ENCODE measurements at places on chromosomes 11 and 22.

GRCh38 chr11:27471589-27472397 is 797 bp downstream of the LGR4 start:
- peak; percentile 19 for DNase-seq

DNA sequence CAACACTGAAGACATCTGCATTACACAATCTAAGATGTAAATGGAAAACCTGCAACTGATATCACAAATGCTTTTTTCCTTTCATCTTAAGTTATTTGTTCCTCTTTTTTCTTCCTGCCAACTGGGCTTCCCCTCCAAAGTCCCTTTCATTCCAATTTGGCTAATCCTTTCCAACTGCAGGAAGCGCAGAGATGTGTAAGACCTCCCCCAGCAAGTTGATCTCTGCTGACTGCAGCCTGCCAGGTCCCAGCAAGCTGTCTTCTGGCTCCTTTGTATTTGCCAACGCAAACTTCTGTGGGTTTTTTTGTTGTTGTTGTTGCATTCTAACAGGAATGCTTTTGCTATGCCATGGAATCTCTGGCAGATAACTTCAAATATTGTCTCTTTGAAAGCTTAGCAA is 38.5 kb upstream of the LRRC4C start:
- no peak for DNase-seq

DNA sequence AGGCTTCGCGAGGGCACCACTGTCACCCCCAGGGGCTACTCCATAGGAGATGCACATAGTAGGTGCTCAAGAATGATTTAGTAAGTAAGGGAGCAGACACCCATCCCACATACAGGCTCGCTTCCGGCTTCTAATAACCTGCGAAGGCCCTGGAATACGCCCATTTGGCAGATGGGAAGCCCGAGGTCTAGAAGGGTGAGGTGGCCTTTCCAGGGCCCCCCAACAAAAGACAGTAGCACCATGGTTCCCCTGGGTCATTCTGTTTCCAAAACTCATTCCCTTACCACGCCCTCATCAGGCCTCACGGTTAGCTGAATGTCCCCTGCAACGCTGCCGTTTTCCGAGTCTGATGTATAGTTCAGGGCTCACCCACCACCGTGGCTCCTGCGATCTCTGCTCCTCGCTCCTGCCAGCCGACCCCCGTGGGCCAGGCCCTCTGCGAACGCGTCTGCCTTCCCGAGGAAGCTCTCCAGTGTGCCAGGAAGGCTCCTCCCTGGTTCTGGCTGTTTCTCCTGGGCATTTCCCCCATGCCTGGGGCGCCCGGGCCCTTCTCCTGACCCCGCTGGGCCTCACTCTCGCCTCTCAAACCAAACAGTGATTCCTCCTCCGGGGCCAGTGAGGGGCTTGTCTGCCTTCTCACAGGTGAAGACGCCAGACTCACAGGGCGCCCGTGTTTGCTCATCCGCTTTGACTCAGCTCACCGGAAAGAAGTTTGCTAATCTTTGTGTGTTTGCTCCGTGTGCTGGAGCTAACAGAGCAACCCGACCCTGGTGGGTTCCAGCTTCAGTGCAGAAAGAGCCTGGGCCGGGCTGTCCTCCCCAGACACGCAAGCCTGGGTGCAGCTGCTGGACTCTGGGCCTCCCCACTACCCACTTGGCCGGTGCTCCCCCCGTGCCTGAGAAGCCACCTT is 86.6 kb downstream of the RTL6 start:
- DNase-seq, result no peak

DNA sequence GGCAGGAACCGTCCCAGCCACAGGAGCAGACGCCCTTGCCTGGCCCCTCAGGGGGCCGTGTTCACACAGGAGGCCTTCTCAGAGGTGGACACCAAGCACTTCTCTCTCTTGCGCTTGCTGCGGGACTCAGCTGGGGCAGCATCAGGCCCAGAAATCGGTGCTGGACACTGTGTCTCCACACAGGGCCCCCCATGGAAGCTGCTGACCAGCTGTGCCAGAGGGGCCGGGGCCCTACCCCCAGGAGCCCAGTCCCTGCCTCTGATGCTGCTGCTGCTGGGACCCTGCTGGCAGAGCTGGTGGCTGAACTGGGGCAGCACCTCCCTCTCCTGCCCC is 4.0 kb downstream of the PLXNB2 start:
- DNase-seq, result no peak

GRCh38 chr11:79417069-79417920 is 23.5 kb downstream of the TENM4 start:
- no peak for DNase-seq

DNA sequence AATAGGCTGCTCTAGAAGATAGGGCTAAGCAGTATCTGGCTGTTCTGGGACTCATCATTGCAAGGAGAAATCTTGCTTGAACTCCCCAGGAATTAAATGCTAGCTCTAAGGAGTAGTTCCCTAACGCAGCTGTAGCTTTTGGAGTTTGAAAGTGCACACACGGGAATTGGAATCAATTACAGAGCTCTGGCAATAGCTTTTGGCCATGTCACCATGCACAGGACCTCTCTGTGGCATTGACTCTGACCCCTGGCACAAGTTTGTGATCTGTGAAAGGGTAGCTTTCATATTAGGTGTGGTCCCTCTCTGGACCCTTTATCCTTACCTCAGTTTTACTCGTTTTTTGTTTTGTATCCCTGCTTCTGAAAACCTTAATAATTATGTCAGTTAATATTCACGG is 121.6 kb downstream of the FAT3 start:
- no peak for DNase-seq

DNA sequence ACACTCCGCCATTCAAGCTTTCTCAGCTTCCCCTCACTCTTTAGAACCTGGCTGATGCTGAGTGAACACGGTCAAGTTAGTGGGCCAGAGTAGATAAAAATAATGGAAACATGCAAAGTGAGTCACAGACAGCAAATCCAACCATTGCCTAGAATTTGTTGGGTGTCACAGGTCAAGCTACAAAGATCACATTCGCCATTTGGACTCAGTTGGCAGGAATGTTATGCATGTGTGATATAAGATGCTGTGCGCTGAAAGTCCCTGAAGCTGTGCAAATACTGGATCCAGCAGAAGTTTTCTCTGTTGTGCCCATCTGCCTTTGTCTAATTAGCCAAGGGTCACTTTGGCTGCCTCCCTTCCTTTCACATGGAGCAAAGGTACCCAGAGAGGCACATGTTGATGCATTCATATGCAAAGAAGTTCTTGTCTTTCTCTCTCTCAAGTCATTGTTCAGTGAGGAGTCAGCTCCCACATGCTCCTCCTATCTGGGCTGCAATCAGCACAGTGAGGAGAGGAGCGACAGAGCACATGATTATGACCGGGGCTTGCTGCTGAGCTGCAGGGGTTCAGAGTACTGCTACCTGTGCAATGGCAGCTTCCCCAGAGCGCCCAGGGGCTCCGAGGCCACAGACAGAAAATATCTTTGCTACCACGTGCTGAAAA is 39.7 kb downstream of the FLI1 start:
- DNase-seq, result peak; percentile 40

DNA sequence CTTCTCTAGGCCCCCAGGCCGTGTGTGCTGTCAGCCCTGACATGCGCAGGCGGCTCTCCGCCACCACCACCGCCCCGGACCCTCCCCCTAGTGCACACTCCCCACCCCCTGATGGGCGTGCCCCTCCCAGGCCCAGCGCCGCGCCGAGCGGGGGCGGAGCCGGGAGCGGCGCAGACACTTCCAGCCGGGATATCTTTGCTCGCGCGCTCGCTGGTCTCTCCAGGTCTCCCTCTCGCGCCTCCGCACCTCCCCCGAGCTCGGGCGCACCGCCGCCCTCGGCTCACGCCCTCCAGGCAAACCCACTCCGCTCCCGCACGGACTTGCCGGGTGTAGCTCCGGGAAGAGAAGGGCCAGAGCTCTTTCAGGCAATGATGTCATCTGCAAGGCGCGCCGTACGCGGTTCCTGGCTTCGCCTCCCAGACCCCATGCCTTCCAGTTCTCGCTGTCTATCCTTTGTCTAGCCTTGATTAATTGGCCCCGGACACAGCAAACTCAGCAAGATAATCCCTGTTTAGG is at the start of gene SCN3B:
Gene SCN3B (minus strand): TSS at position 59 of the 516 bp plus-strand sequence. CDS start 823 bp downstream, outside the sequence.
- peak; percentile 60 for DNase-seq

DNA sequence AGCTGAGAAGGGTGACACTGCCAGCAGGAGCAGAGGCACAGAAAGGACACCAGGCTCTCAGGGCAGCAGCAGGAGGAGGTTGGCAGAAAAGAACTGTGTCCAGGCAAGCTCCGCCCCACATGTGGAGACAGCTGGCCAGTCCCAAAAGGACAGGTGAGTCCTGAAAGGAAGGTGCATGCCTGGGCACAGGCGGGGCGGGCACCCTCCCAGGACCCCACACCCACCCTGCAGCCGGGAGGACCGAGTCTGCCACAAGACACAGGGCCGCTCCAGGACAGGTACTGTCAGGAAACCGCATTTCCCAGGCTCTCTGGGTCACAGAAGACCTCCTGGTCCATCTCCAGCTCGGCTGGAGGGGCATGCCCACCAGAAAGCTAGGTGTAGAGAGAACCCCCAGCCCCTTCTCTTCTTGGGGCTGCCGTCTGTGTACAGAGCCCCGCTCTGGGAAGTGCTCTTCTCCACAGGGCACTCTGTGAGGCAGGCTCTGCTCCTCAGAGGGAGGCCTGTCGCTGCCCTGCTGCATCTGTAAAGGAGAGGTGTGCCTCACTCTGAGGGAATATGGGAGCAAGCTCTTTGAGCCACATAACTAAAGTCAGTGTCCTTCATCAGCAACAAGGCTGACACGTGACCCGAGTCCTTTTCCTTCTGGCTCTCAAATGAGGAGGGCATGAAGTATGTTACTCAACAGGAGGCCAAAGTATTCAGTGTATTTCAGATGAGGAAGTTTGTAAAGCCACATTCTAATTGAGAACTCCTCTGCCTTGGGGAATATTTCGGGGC is 50.5 kb downstream of the CLTCL1 start:
- DNase-seq, result no peak

- DNase-seq, result no peak
Observed at GRCh38 chr11:95363164-95363563, 132.2 kb upstream of the SESN3 start.

DNA sequence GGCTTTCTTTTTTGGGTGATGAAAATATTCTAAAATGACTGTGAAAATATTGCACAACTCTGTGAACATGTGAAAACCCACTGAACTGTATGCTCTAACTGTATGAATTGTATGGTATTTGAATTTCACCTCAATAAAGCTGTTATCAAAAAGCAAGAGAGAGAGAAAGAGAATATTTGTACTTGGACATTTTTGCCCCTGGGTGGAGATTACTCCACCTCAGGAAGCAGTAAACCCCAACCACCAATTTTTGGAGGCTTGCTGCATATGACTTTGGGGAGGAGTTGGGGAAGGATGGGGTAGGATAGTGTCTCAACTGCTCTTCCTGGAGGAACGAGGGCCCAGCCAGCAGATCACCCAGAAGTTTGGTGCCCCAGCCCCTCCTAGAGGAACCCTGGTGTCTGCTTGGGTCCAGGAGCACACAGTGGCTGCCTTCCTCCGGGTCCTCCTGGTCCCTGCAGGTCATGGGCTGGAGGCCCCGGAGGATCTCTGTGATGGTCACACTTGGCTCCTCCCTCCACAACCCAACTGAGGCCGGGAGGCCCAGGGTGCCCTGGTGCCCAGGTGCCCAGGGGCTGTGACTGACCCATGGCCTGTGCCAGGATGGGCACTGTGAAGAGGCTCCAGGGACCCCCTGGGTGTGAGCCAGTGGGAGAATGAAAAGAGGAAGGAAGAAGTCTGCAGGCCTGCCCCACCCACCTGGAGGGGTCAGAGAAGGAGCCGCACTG is 15.3 kb upstream of the PICK1 start:
- DNase-seq, result no peak

DNA sequence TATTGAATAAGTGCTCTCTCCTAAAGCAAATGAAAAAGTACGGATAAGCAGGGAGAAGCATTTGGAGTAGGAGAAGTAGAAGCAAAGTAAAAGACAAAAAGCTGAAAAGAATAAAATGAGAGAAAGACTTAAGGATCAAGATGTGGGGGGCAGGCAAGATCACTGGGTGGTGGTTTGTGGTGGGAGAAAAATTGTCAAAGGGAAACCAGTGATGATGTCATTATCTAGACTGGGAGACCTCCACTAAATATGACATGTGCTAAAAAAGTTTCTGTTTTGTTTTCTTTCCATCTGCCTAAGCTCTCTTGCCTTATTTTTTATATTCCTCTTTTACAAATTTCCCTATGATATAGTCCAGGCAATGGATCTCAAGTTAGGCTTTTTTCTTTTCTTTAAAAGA is 14.8 kb upstream of the MAML2 start:
- no peak for DNase-seq

- DNase-seq, result no peak
Observed at GRCh38 chr11:832529-833113, at the start of gene CD151. CD151 (plus strand) TSS chr11:832952; CDS start chr11:836070, 3,118 bp downstream.

DNA sequence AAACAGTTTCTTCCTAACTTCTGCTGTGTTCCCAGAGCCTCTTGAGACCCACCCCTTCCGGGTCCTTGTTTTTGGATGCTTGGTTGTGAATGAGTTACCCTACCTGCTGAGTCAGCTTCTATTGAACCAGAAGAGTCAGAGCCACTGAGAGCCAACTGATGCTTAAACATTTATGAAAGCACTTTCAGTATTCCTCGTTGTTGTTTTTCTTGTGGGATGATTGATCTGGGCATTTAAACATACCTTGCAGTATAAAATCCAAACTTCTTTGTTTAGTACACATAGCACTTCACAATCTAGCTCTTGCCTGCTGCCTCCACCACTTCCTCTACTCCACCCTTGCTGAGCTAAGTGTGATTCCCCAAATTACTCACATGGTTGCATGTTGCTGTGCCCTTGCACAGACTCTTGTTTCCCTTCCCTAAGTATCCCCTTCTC is 5.5 kb downstream of the PRSS23 start:
- peak; percentile 39 for DNase-seq

- DNase-seq, result no peak
Observed at GRCh38 chr11:114262681-114263512, 33.3 kb upstream of the NNMT start.

DNA sequence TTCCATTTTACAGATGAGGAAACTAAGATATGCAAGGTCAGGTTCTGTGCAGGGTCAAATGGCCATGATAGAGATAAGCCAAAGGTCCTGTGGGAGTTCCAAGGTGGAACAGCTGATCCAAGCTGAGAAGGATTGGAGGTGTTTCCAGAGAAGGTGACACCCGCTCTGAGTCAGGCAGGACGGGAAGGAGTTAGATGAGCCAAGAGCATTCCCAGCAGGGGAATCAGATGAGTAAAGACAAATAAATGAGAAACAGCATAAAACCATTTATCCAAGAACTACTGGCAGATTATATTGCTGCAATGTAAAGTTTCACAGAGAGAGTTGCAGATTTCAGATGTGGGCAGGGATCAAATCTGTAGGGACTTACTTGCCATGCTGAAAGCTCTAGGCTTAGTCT is 18.9 kb upstream of the HEPHL1 start:
- DNase-seq, result no peak

GRCh38 chr22:45867906-45868555 is 108.9 kb downstream of the WNT7B start:
- DNase-seq, result no peak

- no peak for DNase-seq
Observed at GRCh38 chr11:279040-279965, 1.1 kb downstream of the NLRP6 start.

DNA sequence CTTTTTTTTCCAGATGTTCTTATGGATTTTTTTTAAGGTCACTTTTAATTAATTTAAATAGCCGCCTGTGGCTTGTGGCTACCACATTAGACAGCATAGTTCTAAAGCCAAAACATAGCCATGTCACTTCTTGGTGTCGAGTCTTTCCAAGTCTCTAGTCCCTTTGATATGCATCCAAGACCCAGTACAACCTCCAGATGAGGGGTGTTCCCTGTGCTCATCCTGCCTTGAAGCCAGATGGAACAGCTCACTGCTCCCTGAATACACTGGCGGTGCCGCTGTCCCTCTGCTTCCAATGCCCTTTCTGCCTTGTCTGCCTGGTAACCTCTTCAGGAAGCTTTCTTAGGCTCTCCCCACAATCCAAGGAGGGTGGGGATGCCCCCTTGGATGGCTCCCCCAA is 338.0 kb downstream of the TENM4 start:
- no peak for DNase-seq

GRCh38 chr11:8056810-8057463 is 24.1 kb upstream of the TUB start:
- DNase-seq, result peak; percentile 10

Data from stimulated activated CD4-positive, alpha-beta T cell treated with anti-CD3 and anti-CD28 coated beads, Interleukin-2, amount 100 ng/mL, for 24 hours (primary cell).